ENCODE measurements at places on chromosomes 3 and 15.

DNA sequence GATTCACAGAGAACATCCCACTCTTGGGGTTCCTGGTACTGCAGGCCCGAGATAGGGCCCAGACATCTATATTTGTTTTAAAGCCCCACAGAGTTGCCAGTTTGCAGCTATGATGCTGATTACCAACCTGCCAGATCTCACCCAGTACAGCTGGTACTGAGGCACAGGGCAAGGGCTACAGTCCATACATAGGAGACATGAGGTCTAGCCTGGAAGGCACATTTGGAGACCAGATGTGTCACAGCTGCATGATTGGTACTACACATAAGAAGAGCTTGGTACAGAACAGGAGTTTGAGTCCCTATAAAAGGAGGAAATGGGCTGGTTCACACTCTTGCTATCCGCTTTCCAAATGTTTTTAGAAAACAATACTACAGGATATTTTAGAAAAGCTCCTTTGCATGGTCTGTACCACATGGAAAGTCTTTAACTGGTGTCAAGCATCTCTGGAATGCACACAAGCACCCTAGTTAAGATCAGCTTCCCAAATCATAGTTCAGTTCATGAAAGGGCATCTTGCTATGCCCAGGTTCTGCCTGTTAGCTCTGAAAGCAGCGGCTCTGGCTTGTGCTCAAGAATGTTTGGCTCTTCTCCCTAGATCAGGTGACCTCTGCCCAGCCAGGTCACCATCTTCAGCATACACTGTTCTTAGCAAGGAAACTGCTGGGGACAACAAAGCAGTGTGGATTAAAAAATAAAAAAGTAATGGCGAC, 20.6 kb downstream of the MTMR14 start:
- DNase-seq: no peak

GRCh38 chr15:41480396-41481140, 13.1 kb upstream of the ITPKA start:
- no peak for DNase-seq

DNA sequence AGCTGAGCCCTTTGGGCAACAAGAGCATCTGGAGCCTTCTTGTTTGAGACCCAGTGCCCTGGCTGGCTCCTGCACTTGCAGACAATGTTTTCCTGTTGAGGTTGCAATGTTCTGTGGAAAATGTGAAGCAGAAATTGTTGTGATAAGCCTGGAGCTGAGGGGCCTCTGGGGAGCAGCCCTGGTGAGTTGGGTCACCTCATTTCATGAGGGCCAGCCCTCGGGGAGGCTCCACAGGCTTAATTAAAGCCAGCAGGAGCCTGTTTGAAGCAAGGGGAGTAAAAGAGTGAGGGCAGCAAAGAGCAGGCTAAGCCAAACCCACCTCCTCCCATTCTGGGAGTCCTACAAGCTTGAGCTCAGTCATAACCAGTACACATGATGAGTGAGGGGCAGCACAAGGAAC, 154.3 kb downstream of the ALDH1A2 start:
- DNase-seq: no peak

GRCh38 chr3:172614340-172615274, 91.4 kb upstream of the TNFSF10 start:
- no peak for DNase-seq

GRCh38 chr3:32009101-32009500, 27.6 kb downstream of the ZNF860 start:
- DNase-seq: no peak

DNA sequence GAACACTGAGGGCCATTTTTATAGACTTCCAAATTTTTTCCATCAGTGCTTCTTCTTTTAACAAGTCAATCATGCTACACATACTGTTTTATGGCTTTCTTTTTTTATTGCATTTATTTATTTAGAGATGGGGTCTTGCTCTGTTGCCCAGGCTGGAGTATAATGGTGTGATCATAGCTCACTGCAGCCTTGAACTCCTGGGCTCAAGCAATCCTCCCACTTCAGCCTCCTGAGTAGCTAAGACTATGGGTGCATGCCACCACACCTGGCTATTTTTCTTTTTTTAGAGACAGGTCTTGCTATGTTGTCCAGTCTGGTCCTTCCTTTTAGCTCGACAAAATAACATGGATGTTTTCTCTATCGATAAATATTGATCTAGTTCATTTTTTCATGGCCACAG, 425.8 kb upstream of the WNT5A start:
- no peak for DNase-seq

DNA sequence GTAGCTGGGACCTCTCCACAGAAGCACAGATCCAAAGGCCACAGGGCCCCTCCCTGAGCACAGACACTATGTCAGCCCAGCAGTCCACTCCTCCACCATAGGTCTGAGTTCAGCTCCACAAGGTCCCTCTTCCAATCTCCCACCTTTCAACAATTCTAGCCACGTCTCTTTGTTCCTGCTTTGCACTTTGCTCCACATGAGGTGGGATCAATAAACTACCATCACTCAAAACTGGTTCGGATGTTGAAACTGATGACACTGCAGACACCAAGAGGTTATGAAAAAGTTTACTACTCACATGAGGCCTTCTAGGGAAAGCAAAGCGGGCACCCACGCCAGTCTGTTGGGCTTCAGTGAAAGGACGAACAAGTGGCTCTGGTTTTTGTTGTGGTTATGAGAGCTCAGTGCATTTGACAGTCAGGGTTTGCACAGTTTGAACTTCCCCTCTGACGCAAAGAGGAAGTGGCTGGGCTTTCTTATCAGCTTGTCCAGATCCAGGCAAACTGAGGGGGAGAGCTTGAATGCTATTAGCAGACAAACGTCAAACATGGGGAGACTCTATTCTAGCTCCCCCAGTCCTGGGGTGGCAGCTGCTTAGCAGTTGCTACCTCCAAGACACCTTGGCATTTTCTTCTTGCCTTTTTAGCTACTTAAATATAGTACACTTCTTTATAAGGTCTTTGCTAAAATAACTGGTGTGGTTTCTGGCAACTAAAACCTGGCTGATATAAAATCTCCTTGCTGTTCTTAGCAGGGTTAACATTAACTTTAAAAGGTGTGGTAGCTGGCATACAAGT, 37.8 kb downstream of the ZNF445 start:
- peak; percentile 11 for DNase-seq

- DNase-seq: no peak
These were observed 19.4 kb downstream of the CCR9 start for GRCh38 chr3:45905755-45906154.

DNA sequence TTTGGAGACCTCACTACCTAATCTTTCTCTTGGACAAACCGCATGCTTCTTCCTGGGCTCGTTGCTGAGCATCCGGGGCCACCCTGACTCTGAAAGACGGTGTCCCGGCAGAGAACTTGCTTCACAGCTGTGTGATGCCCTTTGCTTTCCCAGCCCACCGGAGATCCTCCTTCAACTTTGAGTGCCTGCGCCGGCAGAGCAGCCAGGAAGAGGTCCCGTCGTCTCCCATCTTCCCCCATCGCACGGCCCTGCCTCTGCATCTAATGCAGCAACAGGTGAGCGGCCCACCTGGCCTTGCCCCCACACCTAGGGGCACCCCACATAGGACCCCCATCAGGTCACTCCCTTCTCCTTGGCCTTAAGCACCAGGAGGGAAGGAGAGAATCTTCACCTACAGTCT, 37.7 kb downstream of the CHDH start:
- DNase-seq: no peak

DNA sequence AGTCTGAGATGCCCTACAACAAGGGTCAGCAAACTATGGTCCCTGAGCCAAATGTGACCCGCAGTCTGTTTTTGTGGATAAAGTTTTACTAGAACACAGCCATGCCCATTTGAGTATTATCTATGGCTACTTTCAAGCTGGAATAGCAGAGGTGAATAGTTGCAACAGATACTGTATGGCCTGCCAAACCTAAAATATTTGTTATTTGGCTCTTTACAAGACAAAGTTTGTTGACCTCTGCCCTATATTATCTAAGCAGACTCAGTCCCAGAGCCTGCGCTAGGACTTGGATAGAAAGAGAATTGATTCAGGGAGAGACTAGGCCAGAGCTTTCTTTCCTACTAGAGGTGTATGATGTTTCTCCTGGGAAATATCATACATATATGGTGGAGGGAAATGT, 81.7 kb upstream of the NMNAT3 start:
- DNase-seq: no peak

DNA sequence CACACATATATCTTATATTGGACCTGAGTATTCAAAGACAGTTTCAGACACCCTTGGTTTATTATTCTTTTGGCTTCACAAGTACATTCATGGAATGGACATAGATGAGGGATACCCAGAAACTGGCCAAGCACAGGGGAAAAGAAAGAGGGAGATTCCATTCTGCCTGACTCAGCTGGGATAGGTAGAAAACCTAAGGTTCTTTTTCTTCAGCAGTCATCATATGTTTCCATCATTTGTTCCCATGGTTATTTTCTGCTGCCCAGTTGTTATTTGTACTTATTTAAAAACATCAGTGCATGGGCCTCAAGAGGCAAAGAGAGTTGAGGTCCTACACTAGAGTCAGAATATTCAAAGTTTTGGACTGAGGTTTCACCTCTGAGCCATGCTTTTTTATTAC, 91.8 kb downstream of the FILIP1L start:
- no peak for DNase-seq

GRCh38 chr3:107308716-107309115, 68.5 kb upstream of the CCDC54 start:
- no peak for DNase-seq

GRCh38 chr15:31098953-31099740, 2.4 kb downstream of the TRPM1 start:
- no peak for DNase-seq

GRCh38 chr3:107650788-107651187, 128.0 kb downstream of the BBX start:
- DNase-seq: no peak

DNA sequence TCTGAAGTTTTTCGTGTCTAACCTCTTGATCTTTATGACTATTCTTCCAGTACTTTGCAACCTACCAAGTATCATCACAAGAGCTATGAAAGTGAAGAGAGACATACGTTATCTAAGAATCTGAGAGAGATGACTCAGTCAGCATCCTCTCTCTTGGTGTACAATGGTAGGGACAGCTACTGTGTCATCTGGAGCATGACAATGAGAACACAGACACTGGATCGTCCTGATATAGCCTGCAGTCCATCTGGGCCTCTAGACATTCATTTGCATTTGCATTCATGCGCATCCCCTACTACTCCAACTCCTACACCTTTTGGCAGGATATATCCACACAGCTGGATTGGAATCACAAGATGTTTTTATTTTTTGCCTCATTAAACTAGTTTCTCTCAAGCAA, 115.2 kb downstream of the PEX5L start:
- DNase-seq: no peak

- DNase-seq: no peak
These were observed 24.9 kb upstream of the THRB start for GRCh38 chr3:24519368-24520100.

GRCh38 chr15:31125061-31125460, 23.5 kb upstream of the TRPM1 start:
- DNase-seq: no peak

DNA sequence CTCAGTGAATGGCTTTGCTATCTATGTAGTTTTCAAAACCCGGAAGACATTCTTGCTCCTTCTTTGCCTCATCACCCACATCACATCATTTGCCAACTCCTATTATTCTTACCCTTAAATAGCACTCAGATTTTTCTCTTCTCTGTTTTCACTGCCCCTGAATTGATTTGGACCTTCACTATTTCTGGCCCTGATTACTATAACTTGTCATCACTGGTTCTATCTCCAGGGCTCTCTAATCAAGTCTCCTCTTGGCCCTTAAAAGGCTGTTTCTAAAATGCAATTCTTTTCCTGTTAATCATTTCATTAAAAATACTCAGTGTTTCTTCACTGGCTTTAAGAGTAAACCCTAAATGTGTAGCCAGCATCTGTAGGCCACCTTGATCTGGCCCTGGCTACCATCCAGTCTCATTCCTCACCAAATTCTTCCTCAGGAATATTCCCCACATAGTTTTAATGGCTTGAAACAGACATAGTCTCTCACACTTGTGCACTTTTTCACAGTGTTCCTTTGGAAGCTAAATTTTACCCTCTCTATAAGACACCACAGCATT, 437.1 kb upstream of the CBLB start:
- DNase-seq: no peak

DNA sequence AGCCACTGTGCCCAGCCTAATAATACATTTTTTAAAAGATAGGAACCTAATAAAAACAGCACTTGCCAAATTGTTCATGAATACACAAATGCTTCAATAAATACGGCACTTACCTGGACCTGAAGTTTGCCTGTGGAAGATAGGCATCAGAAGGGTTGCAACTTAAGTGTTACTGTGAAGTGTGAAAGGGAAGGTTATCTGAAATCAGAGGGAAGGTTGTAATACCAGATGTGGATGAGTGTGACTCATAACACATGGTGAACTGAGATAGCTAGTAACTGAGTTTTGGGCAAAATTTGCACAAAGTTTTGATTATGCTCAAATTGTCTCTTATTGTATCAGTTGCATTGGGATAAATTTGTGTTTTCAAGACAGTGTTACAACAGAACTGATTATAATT, 68.0 kb downstream of the ATP11B start:
- DNase-seq: no peak

DNA sequence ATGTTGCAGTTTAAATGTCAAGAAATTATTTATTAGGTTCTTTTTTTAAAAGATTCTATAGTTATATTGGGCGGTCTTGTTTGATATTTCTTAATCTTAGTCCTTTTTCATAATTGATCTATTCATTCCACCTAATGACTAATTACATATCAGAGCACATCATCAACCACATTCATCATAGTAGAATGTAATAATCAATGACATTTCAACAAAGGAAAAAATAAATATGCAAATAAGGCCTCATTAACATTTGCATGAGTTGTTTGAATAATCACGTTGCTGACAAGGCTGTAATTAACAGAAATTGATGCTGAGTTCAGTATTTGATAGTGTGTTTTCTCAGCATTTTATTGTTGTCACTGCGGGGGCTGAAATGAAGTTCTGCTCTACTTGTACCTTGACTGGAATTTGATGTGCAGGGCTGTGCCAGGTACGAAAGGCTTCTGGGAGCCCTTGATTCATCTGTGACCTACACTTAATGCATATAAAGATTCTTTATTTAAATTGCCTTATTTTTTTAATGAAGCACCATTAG, 215.7 kb downstream of the TCF12 start:
- DNase-seq: no peak

DNA sequence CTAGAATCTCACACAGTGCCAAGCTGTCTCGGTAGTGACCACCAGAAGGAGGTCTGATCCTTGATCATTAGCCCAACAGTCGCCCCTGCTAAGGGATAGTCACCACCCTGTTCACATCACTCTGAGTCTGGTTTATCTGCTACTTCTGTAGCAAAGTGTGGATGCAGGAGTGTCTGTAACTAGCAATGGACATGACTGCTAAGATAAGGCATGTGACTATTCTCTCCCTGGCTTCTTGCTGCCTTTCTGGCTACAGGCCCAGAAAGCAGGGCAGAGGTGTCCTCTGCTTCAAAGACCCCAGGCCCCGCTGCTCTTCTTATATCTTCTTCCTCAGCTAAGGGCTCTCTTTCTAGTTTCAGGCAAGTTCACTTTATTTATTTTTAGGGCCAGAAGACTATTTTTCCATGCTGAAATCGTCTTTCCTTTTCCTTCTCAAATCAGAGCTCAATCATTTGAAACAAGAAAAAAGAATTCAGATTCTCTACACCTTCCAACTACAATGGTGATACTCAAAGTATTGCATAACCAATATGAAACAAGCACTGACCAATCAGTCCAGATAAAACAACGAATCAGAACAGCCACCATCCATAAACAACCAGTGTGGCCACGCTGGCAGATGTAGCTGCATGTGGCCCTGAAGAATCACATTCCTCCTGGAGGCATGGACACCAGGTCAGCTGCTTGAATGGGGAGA, 8.0 kb upstream of the KNG1 start:
- no peak for DNase-seq

GRCh38 chr15:33852570-33852969, 115.7 kb upstream of the CHRM5 start:
- no peak for DNase-seq
